Breast epithelium (tissue), 4 donors: ENCODE measurements at places on chromosomes 13 and 19. TPM values are rescaled to one million over a fixed set of nuclear protein-coding genes. Genes with fewer than 3 reads are reported as not detected.
A peak's percentile ranks its signal among the peaks of the same experiment; 100 is the strongest.

Gene ZIK1
- total RNA-seq: 2.2 TPM

DNA sequence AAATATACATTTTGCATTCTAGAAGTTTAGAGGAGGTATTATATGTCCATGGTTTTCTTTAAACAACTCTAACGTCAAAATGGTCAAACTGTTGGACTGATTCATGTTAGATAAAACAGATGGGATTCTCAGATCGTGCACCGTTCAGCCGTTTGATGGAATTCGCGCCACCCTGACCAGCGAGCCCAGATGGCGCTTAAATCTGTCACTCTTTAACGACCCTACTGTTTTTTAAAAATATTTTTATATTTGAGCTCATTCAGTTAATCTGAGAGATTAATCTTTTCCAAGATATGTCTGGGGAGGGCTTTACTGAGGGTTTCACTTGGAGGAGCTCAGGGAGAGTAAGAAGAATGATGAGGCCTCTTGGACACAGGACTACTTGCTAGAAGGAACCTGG is 164.4 kb downstream of the TM9SF2 start:
- no peak for DNase-seq

DNA sequence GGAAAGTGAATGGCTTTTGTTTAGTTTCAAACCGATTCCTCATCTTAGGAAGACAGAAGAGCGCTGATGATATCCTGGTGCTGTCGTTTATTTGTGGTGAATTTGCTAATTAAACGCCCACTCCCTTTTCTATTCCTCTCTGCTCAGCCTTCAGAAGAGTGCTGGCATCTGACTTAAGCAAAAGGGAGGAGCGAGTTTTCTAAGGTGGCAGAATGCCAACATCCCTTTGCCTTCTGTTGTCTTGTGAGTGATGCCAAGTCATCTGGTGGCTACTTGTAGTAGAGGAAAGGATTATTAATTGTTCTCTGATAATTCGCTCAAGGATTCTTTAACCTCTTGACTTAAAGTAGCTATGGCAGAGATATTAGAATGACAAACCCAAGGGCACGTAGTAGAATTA is 68.1 kb downstream of the ERCC5 start:
- DNase-seq: peak; percentile 47

DNA sequence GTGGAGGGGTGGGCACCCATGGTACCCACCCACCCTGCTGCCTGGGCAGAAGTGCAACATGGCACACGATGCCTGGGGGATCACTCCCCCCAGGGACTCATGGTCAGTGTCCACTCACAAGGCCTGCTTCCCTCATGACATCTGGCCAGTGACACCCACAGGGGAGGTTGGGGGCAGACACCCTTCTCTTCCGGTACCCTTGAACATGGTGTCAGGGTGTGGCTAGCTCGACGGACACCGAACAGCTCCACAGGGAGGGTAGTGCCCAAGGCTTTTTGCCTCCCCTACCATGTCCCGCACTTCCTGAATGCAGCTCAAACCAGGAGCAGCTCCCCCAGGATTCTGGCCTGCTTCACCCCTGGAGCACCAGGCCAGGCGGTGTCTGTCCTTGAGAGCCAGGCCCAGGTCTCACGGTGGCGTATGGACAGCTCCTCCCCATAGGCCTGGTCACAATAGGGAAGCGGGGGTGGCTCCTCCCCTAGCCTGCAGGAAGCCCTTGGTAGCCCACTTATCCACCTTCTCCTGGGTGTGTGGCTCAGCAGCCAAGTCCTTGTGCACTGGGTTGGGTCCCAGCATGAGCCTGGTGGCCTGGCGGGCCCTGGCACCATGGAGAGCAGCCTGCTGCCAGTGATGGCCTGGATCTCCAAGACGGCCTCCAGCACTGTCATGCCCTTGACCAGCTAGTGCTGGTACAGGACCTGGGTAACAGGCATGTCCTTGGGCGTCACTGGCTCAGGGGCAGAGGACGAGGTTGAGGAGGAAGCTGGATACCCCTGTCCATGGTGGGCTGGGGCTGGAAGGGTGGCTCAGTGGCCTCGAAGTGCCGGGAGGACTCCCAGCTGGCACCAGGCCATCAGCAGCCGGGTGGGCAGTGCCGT is 7.8 kb downstream of the ACP4 start:
- no peak for DNase-seq
